NCI-H526 treated with DMSO at 0.1 percent for 48 hours (cell line): ENCODE measurements at places on chromosomes 6 and 20.

GRCh38 chr6:56227071-56227879, 20.1 kb downstream of the COL21A1 start:
- DNase-seq: no peak

DNA sequence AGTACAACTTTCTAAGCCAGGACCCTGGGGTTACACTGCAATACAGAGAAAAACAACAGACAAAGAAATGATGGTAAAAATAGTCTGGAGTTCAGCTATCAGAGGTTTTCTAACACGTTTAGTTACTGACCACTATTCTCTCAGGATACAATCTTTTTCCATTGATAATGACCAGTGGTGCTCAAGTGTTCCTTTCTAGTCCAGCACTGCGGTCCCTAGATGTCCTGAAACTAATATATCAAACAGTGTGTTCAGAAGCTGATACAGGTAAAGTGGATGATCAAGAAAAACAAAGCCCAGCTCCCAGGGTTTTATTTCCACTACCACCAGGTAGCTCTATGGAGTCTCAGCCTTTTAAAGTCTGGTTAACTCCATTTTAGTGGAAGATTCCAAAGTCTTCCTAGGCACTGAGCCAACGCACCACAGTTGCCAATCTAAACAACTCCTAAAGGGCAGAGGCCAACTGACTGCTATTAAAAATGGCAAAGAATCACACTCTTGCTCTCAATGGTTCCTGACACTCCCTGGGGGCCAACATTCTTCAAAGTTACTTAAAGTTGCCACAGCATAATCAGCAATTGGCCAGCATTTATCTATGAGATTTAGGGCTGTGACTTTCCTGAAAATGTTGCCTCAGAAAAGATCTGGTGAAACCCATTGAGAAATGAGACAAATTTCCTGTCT, 38.2 kb downstream of the DZANK1 start:
- DNase-seq: no peak

GRCh38 chr20:37770908-37771307, 77.1 kb downstream of the CTNNBL1 start:
- DNase-seq: no peak

GRCh38 chr6:139406577-139407343, 32.3 kb upstream of the CITED2 start:
- no peak for DNase-seq

DNA sequence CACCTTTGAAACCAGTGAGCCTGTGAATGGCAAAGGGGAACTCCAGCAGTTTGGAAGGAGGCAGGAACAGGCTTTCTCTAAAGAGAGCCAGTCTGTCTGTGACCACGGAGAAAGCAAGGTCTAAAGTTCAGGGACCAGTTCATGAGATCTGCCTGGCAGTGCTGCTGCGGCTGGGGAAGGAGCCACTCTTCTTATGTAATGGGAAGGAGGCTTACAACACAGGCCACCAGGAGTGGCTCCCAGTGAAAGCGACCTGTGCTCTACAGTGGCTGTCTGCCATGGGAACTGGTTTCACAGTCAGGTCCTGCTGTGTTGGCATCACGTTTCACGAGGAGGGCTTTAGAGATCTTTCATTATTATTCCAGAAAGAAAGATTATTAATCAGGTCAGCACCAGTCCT, 291.9 kb upstream of the PRDM1 start:
- DNase-seq: no peak

DNA sequence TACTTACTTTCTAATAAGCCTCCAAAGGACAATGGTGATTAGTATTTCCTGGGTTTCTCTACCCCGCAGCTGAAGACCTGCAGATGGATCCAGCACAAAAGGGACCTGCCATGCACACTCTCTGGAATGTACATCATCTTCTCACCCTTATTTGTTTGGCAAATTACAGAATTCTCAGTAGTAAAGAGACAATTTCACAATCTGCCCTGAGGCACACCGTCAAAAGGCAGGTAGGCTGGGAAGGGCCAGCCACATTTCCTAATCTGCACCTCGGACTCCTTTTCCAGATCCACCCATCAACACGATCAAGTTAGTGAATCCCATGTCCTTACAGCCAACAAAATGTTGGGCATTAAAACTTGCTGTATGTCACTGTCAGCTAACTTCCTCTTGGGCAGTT, 4.9 kb downstream of the OVOL2 start:
- DNase-seq: peak; percentile 84

DNA sequence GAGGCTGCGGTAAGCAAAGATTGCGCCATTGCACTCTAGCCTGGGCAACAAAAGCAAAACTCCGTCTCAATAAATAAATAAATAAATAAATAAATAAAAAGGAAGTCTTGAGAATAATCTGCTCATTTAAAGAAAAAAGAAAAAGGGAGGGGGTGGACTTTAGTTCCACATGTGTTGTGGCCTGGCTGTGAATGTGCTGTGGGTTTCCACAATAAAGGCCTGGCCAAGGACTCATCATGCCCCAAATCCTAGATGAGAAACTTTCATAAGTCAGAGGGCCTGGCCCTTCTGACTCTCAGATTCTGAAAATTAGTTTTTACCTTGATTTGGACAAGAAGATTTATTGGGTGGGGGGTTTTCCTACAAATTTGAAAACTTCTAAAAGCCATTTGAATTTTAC, 48.4 kb downstream of the RIOK1 start:
- DNase-seq: no peak

GRCh38 chr6:17663226-17663625, 43.5 kb downstream of the NUP153 start:
- no peak for DNase-seq
